Upper lobe of right lung (tissue), 1 donor: ENCODE measurements at places on chromosomes 12 and 14. TPM values are rescaled to one million over a fixed set of nuclear protein-coding genes. Genes with fewer than 3 reads are reported as not detected.

- DNase-seq = no peak
Observed at GRCh38 chr14:34297786-34298520, 164.1 kb downstream of the SPTSSA start.

GRCh38 chr12:111160350-111161241 is 208.3 kb downstream of the PHETA1 start:
- no peak for DNase-seq

DNA sequence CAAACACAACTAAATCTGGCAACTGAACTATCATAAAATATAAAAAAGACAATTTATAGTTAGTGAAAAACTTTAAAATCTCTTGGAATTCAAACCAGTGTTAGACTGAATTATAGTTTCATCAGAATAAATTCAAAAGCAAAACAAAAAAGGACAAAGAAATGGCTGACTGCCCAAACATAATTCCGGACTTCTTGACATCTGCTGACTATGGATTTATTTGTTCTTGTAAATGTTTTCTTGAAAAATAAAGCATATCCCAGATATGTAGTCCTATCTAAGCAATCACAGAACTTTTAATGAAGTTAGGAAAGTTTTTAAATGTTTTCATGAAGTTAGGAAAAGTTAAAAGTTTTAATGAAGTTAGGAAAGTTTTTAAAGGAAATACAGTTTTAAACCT is 45.8 kb upstream of the CNTN1 start:
- no peak for DNase-seq

The FOXM1 gene
- 1.0 TPM for total RNA-seq

- DNase-seq = no peak
Observed at GRCh38 chr12:749751-750270, 2.6 kb upstream of the WNK1 start.

GRCh38 chr12:32988982-32989381 is 92.4 kb upstream of the PKP2 start:
- DNase-seq = no peak

- no peak for DNase-seq
Observed at GRCh38 chr12:42608196-42608825, 18.8 kb upstream of the PRICKLE1 start.

- DNase-seq = peak; percentile 39
Observed at GRCh38 chr12:39824505-39825212, 205.1 kb upstream of the ABCD2 start.

DNA sequence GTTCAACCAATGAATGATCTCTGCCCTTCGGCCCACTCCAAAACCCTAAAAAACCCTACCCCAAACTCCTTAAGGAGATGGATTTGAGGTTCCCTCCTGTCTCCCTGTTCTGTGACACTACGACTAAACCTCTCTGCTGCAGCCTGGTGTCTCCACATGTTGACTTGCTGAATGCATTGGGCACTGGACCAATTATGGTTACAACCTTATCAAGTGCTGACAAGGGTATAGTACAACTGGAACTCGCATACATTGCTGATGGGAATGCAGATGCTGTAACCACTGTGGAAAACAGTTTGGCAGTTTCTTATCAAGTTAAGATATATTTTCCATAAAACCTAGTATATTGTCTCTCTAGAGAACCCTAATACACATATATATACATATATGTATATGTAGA is 6.3 kb upstream of the DICER1 start:
- no peak for DNase-seq

- DNase-seq = peak; percentile 88
Observed at GRCh38 chr12:6430124-6430989, 14.4 kb upstream of the CD27 start.

DNA sequence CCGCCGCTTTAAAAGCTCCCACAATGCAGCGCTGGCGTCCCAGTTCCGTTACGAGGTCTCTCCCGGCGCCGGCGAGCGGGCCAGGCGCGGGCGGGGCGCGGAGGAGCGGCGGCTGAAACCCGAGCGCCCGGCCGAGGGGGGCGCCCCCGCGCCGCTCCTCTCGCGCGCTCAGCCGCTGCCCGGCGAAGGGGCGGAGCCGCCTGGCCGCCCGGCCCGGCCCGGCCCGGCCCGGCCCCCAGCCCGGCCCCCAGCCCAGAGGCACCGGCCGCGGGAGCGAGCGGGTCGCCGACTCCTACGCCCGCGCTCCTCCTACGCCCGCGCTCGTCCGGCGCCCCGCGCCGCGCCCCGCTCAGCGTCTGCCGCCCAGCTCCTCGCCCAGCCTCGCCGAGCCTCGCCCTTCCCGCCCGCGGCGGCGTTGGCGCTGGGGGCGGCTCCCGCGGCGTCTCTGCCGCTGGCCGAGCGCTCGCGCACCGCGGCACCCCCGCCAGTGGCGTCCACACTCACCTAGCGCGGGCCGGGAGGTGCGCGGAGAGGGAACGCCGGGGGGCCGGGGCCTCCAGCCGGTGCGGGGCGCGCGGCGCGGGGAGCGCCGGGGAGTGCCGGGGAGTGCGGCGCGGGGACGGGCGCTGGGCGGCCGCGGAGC is at the start of gene RASSF8:
Gene RASSF8 (plus strand): TSS at position 255 of the 643 bp plus-strand sequence. CDS start 96,662 bp downstream, outside the sequence.
- peak; percentile 89 for DNase-seq

DNA sequence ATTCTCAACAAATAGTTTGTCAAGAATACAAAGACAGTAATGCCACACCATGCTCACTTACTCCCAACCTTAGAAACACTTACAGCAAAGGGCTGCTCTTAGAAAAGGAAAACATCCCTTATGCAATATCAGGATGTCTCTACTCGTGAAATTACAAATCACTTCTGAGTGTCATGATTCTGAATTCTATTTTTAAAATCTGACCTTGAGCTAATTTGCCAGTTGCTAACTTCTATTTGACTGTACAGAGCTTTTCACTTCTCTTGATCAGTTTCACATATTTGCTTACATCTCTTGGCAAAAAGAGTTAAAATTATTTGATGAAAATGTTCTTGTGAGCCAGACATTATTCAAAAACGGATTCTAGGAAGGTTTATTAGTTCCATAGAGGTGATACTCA is 136.7 kb upstream of the SLC35F4 start:
- no peak for DNase-seq

DNA sequence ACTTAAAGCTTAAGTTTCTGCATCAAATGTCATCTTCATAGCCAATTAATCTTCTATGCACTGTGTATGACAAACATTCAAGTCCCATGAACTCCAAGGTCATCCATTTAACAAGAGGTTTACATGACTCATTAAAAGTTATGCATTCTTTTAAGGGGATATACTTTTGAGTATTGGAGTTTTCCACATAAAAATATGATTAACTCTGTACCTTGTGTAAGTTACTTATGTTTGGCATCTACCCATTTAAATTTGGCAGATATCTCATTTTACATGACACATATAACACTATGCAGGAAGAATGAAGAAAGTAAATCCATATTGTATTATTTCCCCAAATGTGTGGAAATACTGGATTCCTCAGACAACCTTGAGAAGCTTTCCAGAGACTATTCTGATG is 240.2 kb downstream of the PAX9 start:
- no peak for DNase-seq

The CCDC175 gene
- total RNA-seq = not detected

DNA sequence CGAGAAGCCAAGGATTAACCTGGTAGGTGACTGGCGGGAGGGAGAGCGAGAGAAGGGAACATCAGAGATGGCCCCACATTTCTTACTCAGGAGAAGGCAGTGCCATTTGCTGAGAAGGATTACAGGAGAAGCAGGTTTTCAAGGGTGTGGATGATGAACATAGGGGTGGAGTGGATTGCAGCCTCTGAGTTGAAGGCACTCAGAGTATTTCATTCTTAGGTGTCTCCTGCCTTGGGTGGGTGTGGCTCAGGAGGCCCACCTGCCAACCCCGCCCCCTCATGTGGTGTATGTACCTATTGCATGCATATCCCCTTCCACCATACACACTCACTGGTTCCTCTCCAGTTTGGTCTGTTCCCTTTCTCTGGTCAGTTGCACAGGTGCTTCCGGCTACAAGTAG is 6.3 kb downstream of the ESPL1 start:
- DNase-seq = no peak

The JKAMP gene
- total RNA-seq = 34.4 TPM

DNA sequence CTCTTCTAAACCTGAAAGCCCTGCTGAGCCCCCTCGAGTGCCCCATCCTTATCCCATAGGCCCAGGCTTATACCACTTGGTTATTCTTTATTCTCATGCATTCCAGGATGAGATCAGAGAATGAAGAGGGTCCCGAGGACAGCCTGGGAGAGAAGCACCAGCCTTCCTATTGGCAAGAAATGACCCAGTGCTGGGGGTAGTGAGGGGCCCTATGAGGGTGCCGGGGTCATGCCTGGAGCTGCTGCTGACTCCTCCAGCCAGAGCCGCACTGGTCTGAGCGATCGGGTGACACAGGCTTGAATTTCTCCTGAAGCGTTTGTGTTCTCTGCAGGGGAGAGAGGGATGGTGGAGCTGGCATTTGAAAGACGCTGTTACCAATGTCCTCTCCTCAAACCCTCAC is 18.1 kb downstream of the MORN3 start:
- DNase-seq = no peak

DNA sequence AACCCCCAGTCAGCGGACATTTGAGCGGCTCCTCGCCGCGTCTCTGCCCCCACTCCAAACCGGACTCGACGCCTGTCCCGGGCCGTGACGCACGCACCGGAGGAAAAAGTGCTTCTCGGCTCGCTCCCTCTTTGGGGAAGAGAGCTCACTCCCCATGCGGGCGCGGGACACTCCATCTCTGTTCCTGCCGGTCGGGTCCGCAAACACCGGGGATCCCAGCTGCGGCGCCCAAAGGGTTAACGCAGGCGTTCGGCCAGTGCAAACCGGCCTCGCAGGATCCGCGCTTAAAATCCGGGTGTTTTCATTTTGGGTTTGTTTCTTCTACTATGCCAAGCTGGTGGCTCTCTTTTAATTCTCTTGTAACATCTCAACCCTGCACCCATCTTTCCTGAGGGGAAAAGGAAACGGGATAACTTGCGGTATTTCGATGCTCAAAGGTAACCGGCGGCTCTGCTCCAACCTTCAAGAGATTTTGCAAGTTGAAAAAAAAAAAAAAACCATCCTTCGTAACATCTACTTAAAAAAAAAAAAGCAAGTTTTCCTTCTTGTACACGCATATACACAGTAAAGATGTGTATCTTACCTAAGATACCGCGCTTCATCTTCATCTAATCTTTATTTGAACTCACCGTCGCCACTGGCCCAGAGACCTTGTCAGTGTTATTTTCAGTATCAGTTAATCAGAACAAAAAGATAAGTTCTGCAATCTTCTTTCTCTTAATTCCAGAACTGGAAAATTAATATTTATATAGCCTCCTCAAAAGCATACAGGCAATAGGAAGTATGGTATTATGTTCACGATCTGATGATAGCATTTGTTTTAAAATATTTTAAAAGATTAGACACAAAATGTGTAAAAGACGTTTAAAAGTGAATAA is 1.6 kb upstream of the ATP2B1 start:
- peak; percentile 86 for DNase-seq

DNA sequence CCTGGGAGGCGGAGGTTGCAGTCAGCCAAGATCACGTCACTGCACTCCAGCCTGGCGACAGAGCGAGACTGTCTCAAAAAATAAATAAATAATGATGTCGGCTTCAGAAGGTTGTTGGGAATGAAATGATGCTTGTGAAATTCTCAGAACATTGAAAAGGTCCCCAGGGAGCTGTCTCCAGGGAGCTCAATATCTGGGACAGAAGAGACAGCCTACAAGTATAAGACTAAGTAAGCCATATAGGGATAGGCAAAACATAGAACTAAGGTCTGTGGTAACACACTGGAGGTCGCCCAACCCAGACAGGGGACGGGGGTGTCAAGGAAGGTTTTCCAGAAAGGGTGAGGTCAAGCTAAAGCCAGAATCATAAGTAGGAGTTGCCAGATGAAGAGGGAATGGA is 29.5 kb upstream of the HSPB8 start:
- no peak for DNase-seq

The ZCCHC8 gene
- 21.2 TPM for total RNA-seq

DNA sequence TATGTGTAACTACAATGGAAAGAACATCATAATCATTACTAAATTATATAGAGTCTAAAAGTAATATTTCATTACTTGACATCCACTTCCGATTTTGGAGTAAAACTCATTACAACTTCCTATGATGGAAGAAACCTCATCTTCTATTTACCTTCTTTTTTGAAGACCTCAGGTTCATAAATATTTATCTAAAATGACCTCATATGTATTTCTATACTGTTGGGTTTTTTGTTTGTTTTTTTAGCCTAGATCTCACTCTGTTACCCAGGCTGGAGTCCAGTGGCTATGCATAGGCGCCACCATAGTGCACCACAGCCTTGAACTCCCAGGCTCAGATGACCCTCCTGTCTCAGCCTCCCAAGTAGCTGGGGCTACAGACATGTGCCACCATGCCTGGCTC is 39.9 kb upstream of the BMAL2 start:
- no peak for DNase-seq

GRCh38 chr12:62006076-62006732 is 254.0 kb upstream of the USP15 start:
- no peak for DNase-seq

DNA sequence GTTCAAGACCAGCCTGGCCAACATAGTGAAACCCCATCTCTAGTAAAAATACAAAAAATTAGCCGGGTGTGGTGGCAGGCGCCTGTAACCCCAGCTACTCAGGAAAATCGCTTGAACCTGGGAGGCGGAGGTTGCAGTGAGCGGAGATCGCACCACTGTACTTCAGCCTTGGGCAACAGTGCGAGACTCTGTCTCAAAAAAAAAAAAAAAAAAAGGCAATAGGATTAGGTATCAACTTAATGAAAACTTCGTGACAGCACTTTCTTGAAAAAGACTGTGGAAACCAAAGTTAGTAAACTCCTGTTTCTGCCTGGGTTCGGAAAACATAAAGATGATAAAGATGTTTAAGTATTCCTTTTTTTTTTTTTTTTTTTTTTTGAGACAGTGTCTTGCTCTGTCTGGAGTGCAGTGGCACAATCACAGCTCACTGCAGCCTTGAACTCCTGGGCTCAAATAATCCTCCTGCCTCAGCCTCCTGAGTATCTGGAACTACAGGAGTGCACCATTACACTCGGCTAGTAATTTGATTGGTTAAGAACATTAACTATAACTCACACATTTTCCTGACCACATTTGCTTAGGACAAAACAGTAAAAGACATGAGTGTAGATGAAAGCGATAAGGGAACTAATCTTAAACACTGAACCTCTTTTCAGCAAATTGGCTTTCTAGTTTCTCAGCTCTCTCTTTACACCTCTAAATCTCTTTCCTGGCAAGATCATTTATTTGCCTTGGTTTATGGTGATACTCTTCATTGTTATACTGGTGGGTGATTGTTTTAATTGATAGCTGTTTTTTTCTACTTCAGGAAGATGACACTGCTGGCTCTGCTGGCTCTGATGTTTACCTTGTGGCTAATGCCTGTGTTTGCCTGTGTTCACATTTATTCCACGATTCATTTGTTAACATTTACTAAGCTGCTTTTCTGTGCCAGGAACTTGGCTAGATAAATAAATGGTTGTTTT is 15.8 kb downstream of the HIF1A start:
- no peak for DNase-seq

The DTX1 gene
- total RNA-seq = 5.1 TPM

The MANSC4 gene
- not detected for total RNA-seq
